ENCODE measurements at places on chromosomes 5 and 9.

DNA sequence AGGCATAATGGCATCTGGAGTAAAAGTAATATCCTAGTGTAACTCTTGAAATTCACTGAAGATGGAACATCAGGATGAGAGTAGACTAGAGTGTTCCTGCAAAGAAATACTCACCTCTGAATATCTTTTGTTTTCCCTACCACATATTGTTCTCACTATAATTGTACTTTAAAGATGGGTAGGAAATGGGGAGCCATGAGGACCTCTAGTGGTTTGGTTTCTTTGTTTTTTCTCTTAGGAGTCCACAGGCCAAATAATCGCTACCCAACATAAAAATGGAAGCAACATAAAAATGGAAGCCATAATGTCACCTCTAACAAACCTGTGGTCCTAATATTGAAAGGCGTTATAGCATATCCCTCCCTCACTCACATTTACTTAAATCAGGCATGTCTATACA is 2375.8 kb downstream of the MAT2B start:
- no peak for DNase-seq

- no peak for DNase-seq
Measured at GRCh38 chr9:35338086-35338485, 151.8 kb upstream of the RUSC2 start.

GRCh38 chr9:96317335-96317980 is 15.5 kb upstream of the HSD17B3 start:
- DNase-seq, result peak; percentile 52

DNA sequence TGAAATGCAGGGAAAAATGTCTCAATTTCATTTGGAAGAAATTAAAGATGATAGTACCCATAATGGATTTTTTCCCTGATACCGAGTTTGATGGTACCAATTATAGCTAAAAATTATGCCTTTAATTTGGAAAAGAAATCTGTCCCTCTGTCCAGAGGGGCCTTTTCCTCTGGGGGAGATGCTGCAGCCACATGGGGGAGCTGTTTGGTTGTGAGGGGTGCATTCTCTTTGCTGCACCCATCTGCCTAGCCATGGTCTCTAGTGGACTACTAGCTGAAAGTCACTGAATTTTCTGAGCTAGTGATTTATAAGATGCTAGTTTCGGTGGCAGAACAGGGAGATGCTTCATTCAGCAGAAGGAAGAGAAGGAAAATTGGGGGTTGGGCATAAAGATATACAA is 9.6 kb downstream of the SEC61B start:
- no peak for DNase-seq

GRCh38 chr9:137972355-137972987 is 94.9 kb downstream of the CACNA1B start:
- no peak for DNase-seq

- no peak for DNase-seq
Measured at GRCh38 chr9:113796646-113797426, 79.3 kb upstream of the ZNF618 start.

DNA sequence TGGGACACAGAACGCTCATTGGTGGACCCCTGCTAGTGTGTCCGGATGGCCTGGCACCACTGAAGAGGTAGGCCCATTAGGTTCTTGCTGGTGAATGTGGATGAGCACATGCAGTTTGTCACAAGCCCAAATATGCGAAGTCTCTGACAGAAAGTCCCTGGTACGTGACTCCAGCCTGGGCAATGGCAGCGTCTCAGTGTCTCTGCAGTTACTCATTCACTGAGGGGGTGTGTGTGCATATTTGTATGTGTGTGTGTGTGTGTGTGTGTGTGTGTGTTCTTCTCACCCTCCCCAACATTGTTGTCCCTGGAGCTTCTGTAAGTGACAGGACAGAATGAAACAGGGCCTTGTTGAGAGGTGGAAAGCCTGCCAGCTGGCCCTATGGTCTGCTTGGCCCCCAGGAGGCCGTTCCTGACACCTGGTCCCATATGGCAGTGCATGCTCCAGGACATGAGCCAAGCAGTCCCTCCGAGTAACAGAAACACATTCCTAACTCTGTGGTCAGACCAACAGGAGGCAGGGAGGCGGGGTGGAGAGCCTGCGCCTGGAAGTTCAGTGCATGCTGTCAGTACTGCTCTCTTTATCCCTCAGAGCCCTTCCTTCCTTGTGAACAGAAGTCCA is 169.9 kb downstream of the SLC28A3 start:
- DNase-seq, result no peak

DNA sequence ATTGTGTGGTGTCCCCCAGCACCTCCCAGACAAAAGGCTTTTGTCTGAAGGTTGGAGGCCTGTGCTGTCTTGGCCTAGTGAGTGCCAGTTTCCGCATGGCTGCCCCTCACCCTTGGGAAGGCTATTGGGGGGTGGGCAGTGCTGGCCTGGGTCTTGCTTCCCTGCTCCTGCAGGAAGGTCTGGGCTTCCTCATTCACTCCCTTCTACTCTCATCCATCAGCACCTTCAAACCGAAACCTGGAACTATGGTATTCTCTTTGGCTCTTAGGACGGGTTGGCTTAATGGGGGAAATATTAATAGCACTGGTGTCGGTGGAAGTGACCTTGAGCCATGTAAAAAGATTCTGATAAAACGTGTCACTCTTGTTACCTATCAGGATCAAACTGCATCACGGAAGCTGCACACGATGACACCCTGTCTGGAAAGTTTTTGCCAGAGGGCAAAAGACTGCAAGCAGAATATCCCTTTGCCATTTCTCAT is 34.0 kb upstream of the GLRX start:
- DNase-seq, result no peak

DNA sequence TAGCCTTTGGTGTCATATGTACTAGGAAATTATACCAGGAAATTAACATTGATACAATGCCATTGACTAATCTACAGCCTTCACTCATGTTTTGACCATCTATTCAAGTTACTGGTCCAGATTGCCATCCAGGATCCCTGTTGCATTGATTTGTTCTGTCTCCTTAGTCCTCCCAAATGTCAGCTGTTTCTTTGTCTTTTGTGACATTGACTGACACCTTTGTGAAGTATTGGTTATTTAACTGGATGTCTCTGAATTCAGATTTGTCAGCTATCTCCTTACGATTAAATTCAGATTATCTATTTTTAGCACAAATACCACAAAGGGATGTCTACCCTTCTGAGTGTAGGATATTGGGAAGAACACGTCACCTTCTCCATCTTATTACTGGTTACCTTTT is 73.7 kb upstream of the CTNND2 start:
- DNase-seq, result no peak

DNA sequence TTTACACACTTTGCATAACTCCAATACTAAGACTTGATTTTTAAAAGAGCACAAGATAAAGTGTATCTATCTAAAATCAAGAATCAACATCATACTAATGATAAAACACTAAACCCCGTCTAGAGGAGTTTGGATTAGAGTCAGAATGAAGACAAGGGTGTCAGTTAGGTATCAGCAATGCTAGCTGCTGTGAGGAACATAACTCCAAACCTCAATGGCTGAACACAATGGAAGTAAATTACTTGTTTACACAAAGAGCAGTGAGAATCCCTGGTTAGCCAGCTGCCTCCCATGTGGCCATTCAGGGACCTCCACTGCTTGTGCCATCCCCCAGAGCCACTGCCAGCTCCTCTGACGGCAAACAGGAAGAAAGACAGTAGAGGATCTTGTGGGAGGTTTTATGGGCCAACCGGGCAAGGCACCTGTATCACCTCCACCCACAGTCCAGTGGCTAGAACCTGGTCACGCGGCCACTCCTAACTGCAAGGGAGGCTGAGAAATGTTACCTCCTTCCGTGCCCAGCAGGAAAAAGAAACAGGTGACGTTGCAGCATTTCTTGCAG is 24.0 kb upstream of the GRHPR start:
- no peak for DNase-seq

GRCh38 chr5:142547445-142548380 is 138.2 kb downstream of the FGF1 start:
- no peak for DNase-seq

DNA sequence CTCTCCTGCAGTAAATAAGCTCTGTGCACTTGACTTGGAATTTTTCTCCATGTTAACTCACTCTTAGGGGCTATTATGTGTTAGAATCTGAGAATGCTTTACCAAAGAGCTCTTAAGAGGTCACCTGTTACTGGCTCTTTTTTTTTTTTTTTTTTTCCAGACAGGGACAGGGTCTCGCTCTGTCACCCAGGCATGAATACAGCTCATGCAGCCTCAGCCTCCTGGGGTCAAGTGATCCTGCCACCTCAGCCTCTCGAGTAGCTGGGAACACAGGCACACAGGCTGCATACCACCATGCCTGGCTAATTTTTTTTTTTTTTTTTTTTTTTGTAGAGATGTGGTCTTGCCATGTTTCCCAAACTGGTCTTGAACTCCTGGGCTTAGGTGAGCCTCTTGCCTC is 22.1 kb downstream of the HMGXB3 start:
- DNase-seq, result no peak

DNA sequence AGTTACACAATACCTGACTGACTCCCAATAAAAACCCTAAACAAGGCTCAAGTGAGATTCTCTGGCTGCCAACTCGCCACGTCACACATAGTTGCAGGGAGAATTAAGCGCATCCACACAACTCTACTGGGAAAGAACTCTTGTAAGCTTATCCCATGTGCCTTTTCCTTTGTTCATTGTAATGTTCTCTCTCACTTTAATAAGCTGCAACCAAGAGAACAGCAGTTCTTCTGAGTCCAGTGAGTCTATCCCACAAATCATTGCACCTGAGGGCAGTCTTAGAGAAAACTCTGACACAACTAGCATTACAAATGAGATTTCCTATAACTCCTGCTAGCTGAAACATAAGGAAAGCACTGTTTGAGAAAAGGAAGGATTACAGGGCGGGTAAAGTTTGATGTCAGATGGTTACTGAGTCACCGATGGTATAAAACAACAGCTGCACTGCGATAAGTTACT is 27.4 kb downstream of the CENPK start:
- DNase-seq, result no peak

DNA sequence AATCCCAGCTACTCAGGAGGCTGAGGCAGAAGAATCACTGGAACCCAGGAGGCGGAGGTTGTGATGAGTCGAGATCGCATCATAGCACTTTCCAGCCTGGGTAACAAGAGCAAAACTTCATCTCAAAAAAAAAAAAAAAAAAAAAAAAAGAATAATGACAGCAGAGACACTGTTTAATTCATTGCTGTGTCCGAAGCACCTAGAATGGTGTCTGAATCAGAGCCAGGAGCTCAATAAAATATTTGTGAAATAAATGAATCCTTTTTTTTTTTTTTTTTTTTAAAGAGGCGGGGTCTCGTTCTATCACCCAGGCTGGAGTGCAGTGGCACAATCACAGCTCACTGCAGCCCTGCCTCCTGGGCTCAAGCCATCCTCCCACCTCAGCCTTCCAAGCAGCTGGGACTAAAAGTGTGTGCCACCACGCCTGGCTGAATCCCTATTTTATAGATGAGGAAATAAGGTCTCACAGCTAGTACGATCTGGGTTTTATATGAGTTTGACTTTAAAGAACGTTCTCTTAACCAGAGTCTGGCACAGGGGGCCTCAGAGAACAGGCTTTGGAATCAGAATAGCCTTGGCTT is 47.8 kb downstream of the THOC3 start:
- DNase-seq, result no peak

DNA sequence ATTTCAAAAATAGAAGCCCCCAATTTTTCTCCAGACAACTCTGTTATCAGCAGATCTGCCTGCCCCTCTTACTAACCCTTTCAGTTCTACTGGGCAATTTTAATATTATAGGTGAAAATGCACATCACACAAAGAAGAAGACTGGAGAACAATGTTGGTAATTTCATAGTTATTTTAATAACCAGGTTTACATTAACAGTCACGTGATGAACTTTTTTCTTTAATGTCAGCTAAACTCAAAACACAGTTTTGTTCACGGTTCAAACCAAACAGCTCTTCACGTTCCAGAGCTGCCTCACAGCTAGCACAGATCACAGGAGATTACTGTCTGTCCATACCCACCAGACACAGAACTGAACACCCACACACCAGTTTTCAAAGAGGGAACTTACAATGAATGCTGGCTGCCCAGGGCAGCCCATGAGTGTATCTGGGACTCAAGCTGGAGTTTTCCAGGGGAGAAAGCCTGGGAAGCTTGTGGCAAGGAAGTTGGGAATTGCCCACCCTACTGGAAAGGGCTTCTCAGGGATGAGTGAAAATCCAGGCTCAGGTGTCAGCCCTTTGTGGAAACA is 119.1 kb downstream of the DPYSL3 start:
- DNase-seq, result no peak

GRCh38 chr9:131233995-131234394 is 42.3 kb downstream of the FAM78A start:
- DNase-seq, result peak; percentile 55

DNA sequence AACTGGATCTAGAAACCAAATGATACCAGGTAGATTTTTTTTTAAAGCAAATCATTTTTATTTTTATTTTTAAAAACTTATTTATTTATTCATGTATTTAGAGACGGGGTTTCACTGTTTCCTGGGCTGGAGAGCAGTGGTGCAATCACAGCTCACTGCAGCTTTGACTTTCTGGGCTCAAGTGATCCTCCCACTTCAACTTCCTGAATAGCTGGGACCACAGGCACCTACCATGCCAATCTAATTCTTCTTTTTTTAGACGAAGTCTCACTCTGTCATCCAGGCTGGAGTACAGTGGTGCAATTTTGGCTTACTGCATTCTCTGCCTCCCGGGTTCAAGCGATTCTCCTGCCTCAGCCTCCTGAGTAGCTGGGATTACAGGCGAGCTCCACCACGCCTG is 41.3 kb upstream of the CDK20 start:
- no peak for DNase-seq

DNA sequence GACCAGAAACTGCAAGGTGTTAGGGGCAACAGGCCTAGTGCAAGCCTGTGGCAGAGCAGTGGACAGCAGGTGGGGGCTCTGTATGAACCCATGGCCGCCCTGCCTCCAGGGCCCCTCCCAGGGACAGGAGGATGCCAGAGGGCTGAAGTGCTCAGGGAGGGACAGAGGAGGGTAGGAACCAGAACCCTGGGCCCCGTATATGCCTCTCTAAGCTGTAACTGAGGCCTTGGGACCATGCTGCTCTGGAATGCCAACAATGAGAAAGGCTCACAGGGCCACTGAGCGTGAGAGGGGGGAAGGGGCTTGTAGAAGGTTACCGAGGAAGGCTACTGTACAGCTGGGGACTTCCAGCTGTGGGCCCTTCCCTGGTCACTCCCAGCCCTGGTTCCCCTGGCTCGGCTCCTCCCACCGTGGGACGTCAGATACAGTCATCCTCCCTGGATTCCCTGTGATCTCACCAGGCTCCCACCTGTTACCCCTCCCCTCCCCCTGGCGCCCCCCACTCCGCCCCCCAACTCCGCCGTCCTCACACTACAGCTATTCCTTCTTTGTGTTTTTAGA is 21.1 kb downstream of the AQP7 start:
- DNase-seq, result no peak

GRCh38 chr9:90447773-90448172 is 194.9 kb downstream of the DIRAS2 start:
- DNase-seq, result no peak

DNA sequence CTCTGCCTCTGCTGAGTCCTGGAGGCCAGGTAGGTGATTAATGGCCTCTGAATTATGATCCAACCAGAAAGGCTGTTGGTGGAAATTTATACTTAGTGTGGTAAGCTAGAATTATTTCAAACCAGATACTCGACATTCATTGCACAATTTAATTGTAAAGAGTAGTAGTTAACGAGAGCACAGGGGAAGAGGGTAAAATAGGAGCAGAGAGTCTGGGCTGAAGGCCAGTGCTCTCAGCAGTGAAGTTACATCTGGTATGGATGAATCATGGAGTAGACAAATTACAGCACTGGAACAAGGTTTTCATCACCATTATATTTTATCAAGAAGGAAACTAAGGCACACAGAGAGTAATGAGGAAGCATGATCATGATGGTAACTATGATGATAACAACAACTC is 92.5 kb downstream of the TLR4 start:
- no peak for DNase-seq

All from CD4-positive, alpha-beta T cell (primary cell).